ENCODE measurements at places on chromosomes 6 and 20.

GRCh38 chr6:55277646-55278045 lies 49.6 kb upstream of the GFRAL start:
- no peak for DNase-seq

- DNase-seq, result no peak
Measured at GRCh38 chr6:142218446-142218845, 71.4 kb downstream of the VTA1 start.

GRCh38 chr6:87504441-87504840 lies 31.7 kb downstream of the SLC35A1 start:
- peak; percentile 16 for DNase-seq

- no peak for DNase-seq
Measured at GRCh38 chr6:11260249-11261038, 28.0 kb upstream of the NEDD9 start.

DNA sequence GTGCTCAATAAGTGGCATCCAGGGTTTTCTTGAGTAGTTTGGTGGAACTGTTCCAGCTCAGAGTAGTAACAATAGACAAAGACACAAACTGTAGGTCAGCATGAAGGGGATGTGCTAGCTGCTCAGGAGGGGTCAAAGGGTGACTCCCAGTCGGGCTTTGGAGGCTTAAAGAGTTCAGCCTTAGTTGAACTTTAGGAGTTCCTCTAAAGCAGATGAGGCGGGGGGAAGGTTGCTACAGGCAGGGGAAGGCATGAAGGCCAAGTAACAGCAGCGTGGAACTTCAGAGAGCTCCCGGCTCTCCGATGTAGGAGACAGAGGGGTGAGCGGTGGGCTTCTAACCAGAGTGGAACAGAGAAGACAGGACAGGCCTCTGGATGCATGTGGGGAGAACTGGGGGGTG lies 115.5 kb upstream of the CD93 start:
- DNase-seq, result no peak

DNA sequence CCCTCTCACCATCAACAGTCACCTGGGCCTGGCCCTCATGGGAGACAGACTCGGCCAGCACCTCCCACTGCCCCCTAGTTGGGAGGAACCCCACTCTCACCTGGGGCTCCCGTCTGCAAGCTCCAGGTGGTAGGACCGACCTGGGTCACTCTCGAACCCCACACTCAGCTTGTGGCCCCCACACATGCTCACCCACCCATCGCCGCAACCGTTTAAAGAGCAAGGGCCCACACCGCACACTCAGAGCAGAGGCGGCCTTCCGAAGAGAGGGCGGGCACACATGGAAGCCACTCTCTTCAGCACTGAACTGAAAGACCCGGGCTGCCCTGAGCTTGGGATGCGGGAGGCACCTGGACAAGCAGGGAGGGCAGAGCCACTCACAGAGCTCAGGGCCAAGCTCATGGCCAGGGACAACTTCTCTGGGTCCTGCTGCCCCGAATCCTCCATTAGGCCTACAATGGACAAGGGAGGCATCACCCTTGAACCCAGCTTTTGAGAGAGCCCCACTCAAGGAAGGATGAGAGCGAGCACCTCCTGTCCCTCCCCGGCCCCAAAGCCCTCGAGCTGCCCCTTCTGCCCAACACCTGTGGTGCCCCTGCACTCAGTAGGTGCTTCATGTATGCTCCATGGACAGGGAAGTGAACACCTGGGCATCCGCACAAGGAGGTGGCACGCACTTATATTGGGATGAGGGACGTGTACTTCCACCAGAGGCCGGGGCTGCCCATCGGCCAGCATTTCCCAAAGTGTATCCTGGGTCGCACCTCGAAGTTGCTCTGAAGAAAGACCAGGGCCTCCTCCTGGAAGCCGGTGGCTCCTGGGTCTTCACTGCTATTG lies 50.4 kb downstream of the YTHDF1 start:
- DNase-seq, result no peak

GRCh38 chr6:6824381-6824780 lies 235.9 kb downstream of the LY86 start:
- no peak for DNase-seq

- DNase-seq, result no peak
Measured at GRCh38 chr20:34311118-34312023, 8.2 kb upstream of the AHCY start.

GRCh38 chr6:110731196-110731595 lies 84.1 kb downstream of the CDK19 start:
- DNase-seq, result peak; percentile 13

DNA sequence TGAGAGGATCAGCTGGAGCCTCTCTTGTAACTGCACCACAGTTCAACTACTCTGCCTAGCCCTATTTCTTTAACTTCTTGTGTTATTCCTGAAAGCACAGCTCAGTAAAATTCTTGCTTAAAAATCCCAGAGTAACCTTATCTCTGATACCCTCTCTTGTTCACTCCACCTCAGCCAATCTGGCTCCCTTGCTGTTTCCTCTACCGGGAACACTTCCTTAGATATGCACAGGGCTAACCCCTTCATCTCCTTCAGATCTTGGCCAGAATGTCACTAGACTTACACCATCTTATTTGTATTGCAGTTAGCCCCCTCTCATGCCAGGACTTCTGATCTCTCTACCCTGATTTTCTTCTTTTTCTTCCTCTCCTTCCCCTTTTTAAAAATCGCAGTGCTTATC lies 2.6 kb upstream of the ZKSCAN3 start:
- DNase-seq, result no peak

DNA sequence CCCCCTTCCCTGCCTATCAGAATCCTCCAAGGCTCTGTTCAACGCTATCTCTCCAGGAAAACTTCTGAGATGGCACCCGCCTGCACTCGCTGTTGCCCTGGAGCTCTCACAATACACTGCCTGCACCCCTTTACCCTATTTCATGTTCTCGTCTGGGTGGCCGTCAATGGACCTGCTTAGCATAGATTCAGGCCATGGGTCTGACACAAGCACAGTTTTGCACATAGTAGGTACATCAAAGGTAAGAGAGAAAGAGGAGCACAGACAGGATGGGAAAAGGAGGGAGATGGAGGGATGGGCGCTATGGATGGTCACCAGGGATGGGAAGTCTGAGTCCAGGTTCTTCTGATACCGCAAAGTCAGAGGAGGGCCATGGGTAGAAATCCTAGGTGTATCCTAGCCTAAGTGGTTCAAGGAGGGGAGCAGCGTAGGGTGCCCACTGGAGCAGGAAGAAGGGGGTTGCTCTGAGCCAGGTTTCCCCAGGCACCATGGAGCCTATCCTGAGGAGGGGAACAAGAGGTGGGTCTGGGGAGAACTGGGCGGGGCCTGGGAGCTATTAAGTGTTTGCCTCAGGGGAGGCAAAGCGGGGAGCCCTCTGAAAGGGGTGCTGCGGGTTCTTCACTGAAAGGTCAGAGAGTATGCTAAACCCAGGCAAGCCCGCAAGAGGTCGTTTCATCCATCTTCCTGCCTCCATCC lies 89.3 kb downstream of the MRPL14 start:
- DNase-seq, result no peak

GRCh38 chr6:153160221-153160620 lies 29.1 kb upstream of the RGS17 start:
- no peak for DNase-seq

DNA sequence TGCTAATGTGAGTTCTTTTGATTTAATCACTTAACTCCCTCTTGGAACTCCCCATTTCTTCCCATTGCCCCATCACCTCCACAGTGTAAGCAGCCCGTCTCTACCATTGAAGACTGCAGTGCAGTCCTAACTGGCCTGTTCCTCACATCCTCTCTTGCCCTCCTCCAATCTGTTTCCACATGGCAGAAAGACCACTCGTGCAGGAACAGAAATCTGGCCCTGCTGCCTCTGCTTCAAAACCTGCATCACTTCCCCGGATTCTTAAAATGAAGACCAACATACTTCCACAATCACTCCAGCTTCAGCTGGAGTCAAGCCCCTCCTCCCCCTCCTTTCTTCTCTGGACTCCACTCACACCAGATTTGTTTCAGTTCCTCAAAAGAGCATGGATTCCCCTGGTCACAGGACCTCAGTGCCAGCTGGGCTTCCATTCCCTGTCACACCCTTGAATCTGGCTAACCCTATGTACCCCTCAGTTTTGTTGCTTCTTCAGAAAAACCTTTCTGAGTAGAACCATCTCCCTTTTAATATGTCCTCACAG lies 802.3 kb downstream of the MAFB start:
- DNase-seq, result no peak

DNA sequence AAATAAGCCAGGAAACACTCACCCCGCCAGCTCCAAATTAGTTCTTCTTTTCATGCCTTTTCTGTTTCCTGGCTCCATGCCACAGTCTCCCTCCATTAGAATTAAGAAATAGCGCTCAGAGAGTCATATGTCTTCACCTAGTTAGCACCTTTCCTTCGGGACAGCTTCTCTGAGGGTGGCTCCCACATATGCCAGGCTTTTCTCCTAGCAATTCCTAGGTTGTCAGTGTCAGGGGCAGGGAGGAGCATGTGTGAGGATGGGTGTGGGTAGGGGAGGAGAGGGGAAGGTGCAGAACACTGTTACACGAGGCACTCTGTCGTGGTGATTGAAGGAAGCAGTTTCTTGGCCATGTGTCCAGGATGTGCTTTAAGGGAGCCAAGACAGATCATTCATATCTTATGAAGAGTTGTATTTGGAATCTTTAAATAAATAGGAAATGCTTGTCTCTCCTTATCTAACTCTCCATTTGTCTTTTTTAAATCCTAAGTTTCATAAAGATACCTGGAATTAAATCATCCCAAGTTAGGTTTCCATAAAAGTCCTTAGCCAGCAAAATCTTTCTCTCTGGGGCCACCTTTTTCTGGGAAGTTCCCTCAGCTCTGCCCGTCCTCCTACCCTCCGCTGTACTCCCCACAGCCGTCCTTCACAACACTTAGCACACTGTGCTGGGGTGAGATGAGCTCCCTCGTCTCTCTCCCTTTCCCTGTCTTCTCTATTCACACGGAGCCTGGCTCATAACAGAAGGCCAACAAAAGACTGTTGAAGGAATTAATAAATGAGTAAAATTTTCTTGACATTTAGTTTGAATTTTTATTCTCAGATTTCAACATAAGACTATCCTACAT lies 361.0 kb downstream of the CD83 start:
- DNase-seq, result no peak

GRCh38 chr20:50885068-50885467 lies 46.2 kb downstream of the ADNP start:
- no peak for DNase-seq

DNA sequence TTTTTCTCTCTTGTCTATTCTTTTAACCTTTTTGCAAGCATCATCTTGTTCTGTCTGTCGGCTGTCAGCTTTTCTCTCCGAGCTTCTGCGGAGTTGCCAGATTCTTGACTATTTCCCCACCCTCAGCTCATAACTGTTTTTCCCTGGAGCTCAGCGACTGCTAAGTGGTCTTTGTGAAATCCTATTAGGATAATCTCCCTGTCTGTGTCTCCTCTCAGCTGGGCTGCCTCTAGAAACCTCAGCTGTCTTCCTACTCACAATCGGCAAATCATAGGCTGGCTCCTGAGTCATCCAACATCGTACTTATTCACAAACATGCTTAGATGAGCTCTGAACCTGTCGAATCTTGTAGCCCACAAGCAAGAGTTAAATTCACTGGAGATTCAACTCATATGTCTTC lies 332.3 kb downstream of the PTPRT start:
- no peak for DNase-seq

- no peak for DNase-seq
Measured at GRCh38 chr6:32181148-32181702, 2.8 kb downstream of the AGER start.

- no peak for DNase-seq
Measured at GRCh38 chr6:166119116-166119911, 48.3 kb downstream of the TBXT start.

DNA sequence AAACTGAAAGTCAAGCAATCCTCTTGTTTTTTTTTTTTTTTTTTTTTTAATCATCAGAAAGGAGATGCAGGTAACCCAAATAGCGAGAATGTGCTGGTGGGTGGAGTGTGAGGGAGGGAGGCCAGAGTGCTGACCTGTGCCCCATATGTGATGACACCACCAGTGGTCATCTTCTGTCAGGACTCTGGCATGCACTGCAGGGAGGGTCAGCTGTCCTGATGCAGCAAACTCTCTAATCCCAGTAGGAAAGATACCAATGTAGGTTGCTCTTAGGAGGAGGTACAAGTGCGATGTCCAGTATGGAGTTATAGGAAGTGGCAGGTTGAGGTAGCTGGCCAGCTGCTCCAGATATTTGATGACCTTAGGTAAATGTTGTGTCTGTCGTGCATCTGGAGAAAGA lies 2.8 kb upstream of the CST4 start:
- no peak for DNase-seq

DNA sequence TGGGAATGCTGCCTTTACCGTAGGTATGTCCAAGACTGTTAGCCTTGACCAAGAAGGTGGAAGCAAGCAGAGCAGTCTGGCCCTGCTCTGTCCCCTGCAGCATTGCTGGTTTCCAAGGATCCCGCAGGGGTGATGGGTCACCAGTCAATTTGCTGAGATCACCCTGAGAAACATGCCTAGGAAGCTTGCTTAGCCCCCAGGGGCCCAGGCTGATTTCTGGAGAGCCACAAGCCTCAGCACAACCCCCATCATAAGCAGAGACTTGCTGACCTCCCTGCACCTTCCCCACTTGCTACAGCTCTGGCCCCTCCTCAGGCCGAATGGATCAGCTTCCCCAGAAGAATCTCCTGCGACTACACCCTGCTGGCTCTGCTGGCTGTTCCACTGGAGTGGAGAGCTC lies 21.5 kb downstream of the ARHGAP40 start:
- no peak for DNase-seq

- DNase-seq, result no peak
Measured at GRCh38 chr6:4840169-4840568, 64.0 kb downstream of the CDYL start.

Data from stromal cell of bone marrow (primary cell).